ENCODE measurements at places on chromosomes 12 and 14.
A peak's percentile ranks its signal among the peaks of the same experiment; 100 is the strongest.

DNA sequence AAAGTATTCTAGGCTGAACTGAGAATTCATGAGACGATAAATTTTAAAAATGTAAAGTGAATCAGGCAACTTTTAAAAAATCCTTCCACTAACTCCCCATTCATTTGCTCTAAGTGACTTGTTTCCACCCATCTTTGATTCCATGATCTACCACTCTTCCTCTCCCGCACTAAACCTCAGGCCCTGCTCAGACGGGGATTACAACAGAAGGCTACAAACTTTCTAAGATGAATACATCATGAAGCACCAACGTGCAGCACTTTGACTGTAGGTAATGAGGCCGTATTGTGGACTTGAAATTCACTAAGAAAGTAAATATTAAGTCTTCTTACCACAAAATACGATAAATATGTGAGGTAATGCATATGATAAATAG lies 30.0 kb downstream of the TMEM132D start:
- no peak for DNase-seq

DNA sequence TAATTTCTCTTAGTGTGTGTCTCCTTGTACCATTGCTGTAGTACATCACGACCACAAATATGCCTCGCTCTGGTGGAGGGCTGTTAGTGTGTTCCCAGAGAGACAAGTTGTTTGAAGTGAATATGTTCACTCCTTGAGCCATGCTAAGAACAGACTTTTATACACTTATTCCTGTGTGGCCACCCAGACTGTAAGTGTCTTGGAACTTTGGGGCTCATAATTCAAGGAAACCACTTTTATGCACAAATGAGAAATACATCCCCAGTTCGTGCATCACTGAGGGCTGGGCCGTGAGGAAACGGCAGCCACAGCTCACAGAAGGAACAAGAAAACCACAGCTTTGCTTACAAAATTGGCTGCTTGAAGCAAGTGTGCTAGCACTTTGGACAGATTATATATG lies 362.2 kb upstream of the DDHD1 start:
- DNase-seq, result no peak

DNA sequence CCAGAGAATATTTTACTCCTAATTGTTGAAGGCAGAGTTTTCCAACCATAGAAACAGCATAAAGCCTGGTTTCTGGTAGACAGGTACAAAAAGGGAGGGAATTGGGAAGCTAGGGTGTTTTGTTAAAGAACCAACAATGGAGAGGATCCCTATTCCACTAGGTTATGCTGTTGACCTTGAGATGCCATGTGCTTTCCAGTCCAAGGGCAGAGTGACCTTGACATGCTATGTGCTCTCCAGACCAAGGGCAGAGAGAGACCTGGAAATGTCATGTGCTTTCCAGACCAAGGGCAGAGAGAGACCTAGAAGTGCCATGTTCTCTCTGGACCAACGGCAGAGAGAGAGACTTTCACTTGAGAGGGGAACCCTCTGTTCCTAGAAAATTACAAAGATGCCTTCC lies 1043.8 kb upstream of the FBXO33 start:
- no peak for DNase-seq

- DNase-seq, result no peak
These were observed 9.4 kb downstream of the ART4 start for GRCh38 chr12:14833952-14834351.

- DNase-seq, result no peak
These were observed 411.0 kb downstream of the NELL2 start for GRCh38 chr12:44465139-44465538.

GRCh38 chr14:104393199-104393897 lies 186.2 kb upstream of the C14orf180 start:
- no peak for DNase-seq

GRCh38 chr12:42332301-42333285 lies 6.6 kb downstream of the PPHLN1 start:
- DNase-seq, result no peak

DNA sequence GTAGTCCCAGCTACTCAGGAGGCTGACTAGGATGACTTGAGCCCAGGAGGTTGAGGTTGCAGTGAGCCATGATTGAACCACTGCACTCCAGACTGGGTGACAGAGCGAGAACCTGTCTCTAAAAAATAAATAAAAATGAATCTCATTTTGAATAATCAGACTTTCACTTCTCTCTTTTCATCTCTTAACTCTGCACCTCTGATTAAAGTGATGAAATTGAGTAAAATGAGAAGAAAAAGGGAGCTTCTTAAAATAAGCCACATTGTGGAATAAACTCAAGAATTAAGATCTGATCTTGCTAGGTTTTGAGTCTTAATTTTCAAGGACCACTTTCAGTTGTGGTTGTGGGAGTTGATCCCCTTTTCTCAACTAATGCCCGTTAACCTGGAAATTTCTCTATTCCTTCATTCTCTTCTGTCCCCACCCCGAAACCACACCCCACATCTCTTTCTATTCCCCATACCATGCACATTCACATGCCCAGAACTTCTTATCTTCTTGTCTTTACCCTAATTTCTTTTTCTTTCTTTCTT lies 70.9 kb upstream of the ETV6 start:
- DNase-seq, result no peak

DNA sequence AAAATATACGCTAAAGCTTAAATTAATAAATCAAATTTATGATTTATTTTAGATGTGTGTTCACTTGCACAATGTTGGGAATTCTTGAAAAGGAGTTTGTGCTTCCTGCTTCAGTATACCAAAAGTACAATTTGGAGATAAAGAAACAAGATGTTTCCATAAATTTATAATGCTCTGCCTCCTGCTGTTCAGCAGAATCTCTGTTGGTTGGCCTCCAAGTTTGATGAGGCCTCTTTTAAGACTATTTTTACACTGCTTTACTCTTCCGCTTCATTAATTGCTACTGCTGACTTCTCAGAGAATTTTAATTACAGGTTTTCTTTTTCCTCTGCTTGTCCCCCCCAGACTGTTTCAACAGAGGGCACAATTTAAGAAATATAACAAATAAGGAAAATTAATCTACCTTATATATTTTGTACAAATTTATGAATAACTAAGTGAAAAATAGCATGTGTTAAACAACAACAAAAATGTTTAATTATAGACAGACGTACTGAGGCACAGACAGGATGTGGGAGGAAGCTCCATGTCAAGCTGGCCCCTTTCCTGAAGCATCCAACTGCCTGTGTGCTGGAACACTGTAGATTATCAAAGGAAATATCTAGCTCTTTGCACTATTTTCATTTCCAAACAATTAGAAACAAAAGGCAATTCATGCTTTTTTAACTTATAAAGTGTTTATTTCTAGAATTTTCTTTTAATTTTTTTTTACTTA lies 83.9 kb downstream of the PIK3C2G start:
- DNase-seq, result no peak

GRCh38 chr12:121626853-121627640 lies 717 bp downstream of the ORAI1 start:
- DNase-seq, result peak; percentile 81

DNA sequence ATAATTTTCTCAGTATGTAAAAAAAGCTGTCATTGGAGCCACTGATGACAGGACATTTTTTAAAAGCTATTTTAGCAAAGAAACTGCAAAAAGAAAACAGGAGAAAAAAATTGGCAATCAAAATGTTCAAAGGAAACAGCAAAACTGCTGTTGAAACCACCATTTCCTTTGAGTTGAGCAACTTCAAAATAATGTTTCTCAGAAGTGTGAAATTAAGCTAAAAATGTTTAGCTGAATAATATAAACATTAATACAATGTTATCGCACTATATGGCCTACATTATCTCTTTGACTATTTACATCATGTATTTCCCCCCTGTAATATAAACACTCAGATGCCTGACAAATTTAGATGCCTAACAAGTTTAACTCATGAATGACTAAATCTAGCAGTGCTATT lies 23.4 kb upstream of the GLIPR1 start:
- DNase-seq, result no peak

DNA sequence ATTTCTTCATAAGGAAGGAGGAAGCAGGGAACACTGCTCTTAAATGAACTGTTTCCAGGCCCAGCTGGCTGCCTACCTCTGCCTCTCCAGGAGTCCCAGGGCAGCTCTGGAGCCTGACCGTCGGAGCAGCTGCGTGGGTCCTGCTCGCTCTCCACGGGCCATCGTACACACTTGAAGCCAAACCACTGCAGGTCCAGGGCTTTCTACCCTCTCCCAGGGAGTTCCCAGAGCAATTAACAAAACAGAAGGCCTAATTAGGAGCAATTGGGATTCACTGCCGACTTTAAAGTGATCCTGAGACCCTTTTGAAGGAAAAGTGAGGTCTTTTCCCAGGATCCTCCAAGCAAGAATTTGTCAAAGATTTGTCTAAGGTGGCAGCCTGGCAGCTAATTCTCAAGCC lies 76.9 kb downstream of the OTX2 start:
- no peak for DNase-seq

DNA sequence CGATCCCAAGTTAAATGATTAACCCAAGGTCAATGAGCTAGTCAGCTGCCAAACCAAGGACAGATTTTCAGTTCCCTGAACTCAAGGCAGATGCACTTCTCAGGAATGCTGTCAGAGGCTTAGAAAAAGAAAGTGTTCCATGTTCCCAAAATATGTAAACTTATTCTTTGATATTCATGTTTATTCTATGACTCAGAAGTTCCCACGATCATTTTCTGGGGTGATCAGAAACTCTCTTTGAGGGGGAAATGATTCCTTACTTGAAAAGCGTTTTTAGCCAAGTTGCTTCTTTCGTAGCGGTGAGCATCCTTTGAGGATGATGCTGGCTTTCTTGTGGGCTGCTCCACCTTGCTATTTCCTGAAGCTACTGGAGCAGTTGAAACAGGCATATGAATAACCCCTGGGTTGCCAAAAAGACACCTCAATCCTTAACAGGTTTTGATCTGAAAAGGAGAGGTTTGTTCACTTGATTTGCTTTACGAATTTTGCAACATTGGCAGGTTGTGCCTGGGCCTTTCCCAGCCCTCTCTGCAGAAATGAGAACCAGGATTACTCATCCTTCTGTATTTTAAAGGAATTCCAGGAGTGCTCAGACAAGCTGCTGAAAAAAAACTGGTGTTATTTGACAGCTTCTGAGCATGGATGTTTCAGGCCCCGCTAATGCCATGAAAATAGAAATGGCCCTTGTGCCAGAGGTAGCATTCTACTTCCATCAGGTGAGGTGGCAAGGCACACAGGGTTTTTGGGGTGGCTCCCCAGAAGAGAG lies 121.4 kb upstream of the HIF1A start:
- DNase-seq, result no peak

GRCh38 chr14:52961060-52961639 lies 10.3 kb upstream of the FERMT2 start:
- DNase-seq, result peak; percentile 25
